NCI-H2107 (cell line): ENCODE measurements at places on chromosomes 11 and 22.

GRCh38 chr11:104700609-104701008, 197.7 kb downstream of the CASP12 start:
- no peak for DNase-seq

DNA sequence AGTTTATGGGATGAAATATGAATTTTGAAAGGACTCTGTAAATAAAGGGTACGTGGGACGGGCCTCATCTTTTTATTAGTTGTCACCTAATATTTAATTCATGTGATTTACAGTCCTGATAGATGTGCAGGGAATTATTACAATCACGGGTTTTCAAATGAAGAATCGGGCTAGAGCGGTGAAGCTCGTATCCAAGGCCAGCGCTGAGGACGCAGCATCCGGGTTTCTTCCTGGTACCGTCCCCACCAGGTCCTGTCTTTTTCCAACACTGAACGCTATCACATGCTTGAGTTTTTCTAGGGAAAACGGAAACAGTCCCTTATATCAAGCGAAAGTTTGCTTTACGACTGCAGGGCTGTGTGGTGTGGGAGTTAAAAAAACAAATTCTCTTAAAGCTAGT, 787 bp downstream of the SMDT1 start:
- DNase-seq: no peak

- no peak for DNase-seq
Measured at GRCh38 chr11:907668-908067, 2.9 kb downstream of the CHID1 start.

DNA sequence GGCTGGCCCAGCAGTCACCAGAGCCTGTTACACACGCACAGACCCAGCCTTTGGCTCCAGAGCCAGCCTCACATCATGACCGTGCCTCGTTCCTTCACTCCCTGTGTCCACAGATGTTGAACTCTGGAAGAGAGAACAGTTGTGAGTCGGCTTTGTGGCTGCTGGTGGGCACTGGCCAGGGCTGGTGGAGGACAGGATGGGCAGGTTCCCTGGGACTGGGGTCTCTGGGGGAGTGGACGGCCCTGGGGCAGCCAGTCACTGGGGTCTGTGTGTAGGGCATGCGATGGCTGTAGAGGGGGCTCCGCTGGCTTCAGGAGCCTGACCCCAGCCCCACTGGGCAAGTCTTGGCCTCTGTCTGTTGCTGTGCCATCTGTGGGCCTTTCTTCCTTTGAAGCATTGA, 1070.1 kb downstream of the BRD1 start:
- no peak for DNase-seq

GRCh38 chr11:2664791-2665525, 34.8 kb downstream of the KCNQ1OT1 start:
- DNase-seq: no peak

DNA sequence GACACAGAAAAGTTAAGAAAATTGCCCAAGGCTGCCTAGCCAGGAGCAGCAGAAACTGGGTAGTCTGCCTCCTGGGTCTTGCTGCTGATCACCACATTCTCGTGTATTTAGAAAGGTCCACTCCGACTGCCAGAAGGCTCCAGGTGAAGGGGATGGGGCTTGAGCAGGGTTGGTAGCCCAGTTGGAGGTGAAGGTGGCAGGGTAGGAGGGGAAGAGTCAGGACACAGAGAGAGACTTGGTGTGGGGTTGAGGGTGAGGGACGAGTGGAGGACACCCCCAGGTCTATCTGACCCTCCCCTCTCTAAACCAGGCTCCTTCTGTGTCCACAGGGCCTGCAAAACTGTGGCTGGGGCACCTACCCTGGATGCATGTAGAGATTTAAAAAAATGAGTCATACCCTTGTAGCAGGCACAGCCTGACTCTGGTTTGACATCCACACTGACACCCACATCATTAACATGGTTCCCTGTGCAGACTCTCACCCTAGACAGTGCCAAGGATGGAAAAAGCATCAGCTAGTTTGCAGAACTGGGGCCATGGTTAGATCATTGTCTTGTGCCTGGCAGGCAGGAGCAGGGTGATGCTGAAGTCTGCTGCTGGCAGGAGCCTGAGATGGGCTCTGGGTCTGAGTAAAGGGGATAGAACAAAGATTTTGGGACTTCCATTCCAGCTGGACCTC, 273.2 kb downstream of the TENM4 start:
- DNase-seq: no peak

DNA sequence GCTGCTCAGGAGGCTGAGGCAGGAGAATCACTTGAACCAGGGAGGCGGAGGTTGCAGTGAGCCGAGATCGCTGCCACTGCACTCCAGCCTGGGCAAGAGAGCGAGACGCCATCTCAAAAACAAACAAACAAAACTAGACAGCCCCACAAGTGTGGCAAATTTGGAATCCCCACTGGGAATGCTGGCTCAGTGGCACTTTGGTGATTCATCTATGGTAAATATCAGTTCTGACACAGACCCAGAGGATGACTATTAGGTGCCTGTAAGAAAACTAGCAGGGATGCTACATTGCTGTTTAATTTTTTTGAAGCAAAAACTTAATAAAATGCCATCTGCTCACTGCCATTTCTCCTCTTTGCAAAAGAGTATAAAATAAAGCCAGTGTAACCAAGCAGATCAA, 107.9 kb downstream of the NAT10 start:
- no peak for DNase-seq

GRCh38 chr11:118341261-118341660, 1.2 kb downstream of the CD3D start:
- DNase-seq: no peak
